ENCODE measurements at places on chromosomes 5 and 9.

GRCh38 chr9:135076876-135077430 is 10.5 kb upstream of the OLFM1 start:
- DNase-seq = no peak

GRCh38 chr9:109191746-109192145 is 24.7 kb upstream of the FRRS1L start:
- DNase-seq = no peak

DNA sequence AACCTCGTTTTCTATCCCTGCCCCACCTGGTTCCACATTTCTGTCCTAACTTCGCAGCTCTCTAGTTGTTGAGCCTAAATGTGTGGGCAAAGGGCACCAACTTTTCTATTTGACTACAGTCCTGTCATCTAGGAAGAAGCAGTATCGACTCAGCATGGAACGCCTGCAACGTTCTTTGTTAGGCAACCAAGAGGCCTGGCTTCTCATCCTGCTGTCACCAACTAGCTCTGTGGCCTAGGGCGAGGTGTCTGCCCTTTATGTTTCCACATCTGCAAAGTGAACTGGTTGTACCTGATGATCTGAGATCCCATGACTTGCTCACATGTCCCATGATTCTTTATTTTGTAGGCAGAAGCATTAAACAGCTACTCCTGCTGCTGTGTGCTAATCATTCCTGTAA is 248.9 kb downstream of the ADAMTSL1 start:
- DNase-seq = no peak

DNA sequence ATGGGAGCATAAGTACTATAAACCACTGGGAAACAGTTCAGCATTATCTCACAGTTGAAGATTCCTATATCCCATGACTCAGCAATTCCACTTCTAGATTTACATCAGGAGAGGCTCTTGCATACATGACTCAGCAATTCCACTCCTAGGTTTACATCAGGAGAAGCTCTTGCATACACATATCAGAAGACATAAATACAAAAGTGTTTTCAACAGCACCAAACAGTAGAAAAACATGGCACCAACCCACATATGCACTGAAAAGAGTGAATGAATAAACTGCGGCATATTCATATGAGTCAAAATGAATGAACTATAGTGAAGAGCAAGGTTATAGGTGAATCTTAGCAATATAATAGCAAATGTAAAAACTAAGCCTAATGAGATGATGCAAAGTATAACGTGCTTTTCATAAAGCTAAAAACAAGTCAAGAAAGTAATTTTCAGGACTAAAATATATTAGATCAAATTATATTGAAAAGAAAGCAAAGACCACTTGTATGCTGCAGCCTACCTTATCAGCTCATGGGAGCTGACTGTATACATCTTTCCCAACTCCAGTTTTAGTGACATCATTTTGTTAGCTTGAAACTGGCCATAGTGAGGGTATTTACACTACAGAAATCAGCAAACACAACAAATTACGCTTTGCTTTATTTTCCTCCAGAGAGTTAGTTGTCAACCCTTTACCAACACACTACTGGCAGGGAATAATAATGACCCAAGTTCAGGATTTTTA is 95.8 kb downstream of the ANKRD18B start:
- peak; percentile 47 for DNase-seq

GRCh38 chr5:135695656-135696313 is 117.0 kb upstream of the CXCL14 start:
- no peak for DNase-seq

- DNase-seq = no peak
Measured at GRCh38 chr9:3699883-3700282, 174.1 kb upstream of the RFX3 start.

DNA sequence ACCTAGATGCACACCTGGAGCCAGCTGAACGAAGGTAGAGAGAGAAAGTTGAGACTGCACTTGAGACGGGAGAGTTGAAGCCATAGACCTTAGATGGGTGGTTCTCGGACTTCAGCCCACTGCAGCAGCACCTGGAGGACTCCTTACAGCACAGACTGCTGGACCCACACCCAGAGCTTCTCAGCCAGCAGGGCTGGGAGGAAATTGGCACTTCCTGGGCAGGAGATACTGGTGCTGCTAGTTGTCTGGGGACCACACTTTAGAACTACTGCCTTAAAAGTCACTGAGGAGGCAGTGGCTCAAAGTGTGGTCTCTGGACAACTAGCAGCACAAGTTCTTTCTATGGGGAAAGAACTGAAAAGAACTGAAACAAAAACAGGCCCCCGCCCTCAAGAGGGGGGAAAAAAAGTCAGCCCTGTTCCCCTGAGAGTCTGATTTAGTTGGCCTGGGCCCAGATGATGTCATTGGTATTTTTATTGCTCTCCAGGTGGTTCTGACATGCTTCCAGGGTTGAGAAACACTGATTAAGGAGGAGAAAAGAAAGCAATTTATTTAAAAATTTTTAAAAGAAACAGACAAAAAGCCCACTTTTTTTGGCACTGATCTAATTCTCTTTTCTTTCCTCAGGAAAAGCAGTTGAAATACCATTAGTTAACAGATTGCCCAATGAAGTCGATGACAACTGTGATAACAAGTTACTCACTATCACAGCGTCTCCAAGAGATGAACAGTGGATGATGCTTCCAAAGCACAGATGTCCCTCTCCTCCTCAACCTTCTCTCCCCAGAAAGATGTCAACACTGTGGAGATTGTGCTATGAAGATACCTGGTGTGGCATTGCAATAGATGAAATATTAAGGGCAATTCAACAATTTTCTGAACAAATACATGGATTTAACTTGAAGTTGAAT is 73.6 kb upstream of the ADAMTS16 start:
- no peak for DNase-seq

GRCh38 chr5:58466939-58467338 is 7.1 kb upstream of the PLK2 start:
- peak; percentile 49 for DNase-seq

DNA sequence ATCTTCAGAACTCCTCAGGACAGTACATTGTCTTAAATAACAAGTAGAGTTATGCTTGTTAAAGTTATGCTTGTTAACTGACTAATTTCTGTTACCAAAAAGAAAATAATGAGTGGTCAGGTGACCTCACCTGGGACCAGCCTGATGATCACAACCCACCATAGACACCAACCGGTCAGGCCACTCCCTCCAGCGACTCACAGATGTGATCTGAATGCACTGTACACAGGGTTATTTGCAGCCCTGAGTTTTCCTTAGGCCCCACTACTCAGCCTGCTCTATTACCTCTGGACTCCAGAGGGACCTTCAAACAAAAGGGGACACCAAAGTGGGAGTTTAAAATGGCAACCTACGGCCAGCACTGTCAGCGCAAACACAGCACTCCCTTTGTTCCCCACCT is 55.3 kb downstream of the ARSB start:
- DNase-seq = no peak

DNA sequence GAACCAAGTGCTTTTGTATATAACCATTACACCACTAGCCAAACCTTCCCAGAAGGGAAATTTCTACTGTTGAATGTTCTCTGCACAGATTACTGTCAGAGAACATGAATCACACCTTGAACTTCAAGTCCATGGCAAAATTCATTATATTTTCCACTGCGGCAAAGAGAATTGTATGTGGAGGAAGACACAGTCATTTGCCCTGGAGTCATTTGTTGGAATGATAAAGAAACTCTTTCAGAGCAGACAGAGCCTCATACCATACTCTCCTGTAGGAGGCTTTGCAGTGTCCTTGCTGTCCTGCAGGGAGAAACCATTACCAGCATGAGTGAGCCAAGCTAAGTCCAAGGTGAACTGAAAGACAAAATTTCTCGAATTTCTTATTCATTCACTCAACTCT is 369.0 kb downstream of the ARHGEF28 start:
- no peak for DNase-seq

DNA sequence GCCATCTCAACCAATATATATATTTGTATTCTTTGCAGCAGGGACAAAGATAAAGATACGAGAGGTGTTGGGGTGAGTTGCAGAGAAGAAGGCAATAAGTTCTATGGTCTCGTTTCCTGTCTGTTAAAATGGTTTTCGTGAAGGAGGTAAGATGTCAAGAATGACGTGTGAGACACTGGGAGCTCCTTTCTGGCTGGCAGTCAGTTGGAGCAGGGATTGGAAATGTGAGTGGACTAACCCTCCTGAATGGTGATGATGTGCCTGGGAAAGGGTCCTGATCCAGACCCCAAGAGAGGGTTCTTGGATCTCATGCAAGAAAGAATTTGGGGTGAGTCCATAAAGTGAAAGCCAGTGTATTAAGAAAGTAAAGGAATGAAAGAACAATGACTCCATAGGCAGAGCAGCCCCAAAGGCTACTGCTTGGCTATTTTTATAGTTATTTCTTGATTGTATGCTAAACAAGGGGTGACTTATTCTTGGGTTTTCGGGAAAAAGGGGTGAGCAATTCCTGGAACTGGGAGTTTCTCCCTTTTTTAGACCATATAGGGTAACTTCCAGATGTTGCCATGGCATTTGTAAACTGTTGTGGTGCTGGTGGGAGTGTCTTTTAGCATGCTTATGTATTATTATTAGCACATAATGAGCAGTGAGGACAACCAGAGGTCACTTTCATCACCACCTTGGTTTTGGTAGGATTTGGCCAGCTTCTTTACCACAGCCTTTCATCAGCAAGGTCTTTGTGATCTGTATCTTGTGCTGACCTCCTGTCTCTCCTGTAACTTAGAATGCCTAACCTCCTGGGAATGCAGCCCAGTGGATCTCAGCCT is 53.7 kb downstream of the SPATA31C2 start:
- DNase-seq = no peak

GRCh38 chr5:139925650-139926640 is 117.2 kb downstream of the NRG2 start:
- DNase-seq = no peak

- no peak for DNase-seq
Measured at GRCh38 chr9:98364086-98364485, 108.6 kb upstream of the TBC1D2 start.

DNA sequence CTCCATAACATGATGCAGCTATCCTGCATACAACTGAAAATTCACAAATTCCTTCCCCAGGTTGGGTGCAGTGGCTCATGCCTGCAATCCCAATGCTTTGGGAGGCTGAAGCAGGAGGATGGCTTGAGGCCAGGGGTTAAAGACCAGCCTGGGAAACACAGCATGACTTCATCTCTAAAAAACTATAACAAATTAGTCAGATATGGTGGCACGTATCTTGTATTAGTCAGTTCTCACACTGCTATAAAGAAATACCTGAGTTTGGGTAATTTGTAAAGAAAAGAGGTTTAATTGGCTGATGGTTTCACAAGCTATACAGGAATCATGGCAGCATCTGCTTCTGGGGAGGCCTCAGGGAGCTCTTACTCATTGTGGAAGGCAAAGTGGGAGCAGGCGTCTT is 56.4 kb upstream of the DAPK1 start:
- DNase-seq = no peak

DNA sequence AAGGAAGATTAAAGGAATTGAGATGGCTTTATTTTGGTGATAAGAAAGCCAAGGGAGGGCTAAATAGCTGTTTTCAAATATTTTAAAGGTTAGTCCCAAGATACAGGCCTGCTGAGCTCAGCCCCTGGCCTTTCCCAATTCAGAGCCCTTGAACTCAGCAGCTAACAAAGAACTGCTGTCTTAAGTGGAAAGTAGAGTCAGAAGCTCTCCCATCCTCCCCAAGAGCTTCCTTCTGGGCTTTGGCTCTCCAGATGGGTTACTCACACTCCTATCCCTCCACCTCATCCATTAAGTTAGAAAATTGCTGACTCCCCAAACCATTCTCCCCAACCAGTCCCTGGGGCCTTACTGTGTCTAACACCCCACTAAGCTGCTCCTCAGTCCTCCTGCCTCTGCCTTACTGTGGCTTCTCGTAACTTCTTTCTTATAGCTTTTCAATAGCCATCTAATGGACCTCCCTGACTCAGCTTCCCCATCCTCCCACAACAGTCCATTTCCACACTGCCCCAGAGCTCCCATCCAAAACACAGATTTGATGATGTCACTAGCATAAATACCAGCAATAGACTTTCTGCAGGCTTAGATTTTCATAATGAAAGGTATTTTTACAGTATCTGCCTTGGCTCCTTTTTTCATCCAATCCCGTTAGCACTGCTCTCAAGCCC is 239.1 kb downstream of the ENC1 start:
- DNase-seq = no peak

DNA sequence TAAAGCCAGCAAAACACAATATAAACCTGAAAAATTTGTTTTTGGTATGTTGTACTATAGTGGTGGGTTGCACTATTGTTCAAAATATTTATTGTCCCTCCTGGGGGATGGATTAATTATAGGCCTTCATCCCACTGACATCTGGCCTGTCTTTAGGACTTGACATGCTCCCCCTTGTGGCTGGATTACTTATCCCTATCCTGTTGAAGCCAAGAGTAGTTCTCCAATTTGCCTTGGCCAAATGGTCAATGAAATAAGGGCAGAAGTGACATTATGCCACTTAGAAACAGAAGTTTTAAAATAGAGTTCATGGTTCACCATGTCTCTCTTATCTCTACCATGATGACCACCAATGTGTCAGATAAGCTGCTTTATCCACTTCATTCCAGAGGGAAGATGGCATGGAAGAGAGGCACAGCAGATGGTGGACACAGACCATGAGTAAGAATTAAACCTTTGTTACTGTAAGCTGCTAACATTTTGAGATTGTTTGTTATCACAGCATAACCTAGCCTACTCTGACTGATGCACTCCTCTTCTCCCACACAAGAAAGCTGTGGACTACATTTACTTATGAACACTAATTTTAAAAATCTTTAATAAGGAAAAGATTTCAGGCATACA is 29.2 kb upstream of the ARHGEF28 start:
- DNase-seq = no peak

DNA sequence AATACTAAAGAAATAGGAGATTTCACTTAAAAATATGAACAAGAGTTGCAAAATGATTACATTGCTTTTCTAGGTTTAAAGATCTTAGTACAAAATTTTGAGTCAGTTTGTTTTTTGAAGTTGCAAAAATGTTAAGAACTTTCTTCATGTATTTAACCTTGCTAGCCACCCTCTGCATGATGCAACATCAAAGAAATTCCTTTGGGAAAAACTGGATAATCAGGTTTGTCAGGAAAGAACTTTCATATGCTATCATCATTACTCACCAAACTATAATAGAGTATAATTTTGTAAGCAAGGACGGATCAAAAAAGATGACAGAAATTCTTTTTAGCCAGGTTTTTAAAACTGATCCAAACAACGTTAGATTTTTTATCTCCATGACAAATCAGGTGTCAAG is 116.9 kb upstream of the MRPS30 start:
- no peak for DNase-seq

GRCh38 chr5:152465140-152465539 is 60.1 kb upstream of the NMUR2 start:
- no peak for DNase-seq

All from AG08395 (cell line).